Activated naive CD4-positive, alpha-beta T cell treated with anti-CD3 and anti-CD28 coated beads, Interleukin-2, amount 50 U/mL, for 16 hours (primary cell): ENCODE measurements at places on chromosomes 1 and 21.

DNA sequence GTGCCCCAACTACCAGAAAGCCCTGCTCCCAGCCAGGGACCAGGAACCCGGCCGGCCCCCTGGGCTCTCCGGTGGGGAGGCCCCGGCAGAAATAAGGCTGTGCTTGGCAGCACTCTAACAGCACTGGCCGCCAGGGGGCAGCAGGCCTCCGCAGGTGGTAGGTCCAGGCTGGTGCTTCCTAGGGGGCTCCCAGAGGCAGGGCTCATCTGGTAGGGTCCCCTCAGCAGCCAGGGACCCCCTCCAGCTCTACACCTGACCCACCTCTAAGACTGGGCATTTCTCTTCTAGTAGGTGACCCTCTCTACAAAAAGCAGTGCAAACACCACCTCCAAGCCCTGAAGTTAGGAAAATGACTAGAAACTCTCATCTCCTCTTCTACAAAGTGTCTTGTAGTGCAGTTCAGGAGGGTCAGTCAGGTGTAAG lies 85.6 kb downstream of the STUM start:
- peak; percentile 85 for DNase-seq

GRCh38 chr1:93960641-93961147 lies 51.5 kb upstream of the GCLM start:
- no peak for DNase-seq

DNA sequence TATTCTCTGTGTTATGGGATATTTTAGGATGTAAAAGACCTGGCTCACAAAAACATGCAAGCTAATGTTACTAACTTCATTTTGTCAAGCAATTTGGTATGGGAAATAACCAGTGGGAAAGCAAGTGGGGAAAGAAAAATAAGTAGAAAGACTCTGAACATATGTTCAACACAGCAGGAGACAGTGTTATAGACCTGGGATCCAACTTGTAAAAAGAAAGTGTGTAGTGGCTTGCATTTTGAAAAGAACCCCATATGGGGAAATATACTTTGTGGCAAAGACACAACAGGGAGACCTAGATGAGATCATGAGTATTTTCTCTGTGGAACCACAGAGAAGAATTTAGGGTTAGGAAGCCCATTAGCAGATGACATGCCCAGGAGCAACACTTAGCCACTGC lies 212.7 kb upstream of the NRIP1 start:
- DNase-seq: no peak

DNA sequence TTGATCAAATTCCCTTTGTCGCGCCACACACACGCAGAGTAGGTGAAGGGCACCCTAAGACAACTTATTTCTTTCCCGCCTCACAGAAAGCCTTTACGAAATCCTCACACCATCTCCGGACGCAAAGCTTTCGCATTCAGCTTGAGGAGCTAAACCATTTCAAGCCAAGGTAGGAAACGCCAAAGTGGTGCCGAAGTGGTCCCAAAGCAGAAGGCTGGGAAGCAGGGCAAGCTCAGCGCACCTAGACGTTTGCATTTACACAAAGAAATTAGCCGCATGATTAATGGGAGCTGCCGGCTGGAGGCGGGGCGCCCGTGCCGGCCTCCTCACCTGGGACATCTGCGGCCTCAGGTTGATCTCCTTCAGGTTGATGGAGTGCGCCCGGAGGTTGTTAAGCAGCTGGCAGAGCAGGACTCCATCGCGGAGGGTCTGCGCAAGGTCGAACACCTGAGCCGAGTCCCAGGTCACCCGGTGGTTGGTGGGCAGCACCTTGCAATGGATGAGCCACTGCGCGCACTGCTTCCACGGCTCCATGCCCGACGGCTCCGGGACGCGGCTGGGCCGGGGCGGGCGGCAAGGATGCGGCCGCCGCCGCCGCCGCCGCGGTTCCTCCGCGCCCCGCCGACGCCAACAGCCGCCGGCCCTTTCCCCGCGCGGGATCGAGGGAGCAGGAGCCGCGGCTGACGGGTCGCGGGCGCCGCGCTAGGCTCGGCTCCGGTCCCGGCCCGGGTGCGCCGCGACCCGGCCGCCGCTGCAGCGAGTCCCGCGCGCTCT lies 457 bp downstream of the VAV3 start:
- peak; percentile 33 for DNase-seq

- no peak for DNase-seq
Observed at GRCh38 chr1:88074661-88075060, 609.4 kb upstream of the PKN2 start.

- DNase-seq: no peak
Observed at GRCh38 chr1:237111807-237112206, 69.8 kb downstream of the RYR2 start.

DNA sequence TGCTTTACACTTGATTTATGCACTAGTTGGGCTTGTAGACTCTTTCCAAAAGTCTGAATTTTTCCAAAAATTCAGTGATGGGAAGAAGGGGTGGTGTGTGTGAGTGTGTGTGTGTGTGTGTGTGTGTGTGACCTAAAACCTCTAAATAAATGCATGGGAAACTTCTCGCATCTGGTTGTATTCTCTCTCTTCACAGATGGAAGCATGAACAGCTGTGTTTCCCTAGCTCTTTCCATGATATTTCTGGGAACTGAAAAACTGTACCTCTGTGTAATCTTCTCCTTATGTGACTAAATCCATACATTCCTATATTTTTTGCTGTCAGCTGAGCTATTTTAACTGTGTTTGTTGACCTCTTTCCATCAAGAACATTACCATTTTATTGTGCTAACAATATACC lies 26.2 kb upstream of the CYYR1 start:
- DNase-seq: no peak

- DNase-seq: no peak
Observed at GRCh38 chr1:81121306-81121705, 679.4 kb upstream of the ADGRL2 start.

DNA sequence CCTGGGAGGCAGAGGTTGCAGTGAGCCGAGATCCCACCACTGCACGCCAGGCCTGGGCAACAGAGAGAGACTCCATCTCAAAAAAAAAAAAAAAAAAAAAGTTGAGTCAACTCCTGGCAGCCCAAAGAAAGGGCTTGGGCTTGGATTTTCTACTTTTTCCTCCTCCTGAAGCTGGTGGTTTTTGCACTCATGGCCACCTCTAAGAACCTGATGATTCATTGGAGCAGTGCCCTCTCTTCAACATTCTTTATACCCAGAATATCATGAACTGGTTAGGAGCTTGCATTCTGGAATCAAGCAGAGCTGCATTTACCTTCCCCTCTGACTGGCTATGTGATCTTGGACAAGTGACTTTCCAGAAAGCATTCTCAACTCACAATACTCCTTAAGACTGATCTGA lies 3.5 kb upstream of the ACTA1 start:
- DNase-seq: no peak

DNA sequence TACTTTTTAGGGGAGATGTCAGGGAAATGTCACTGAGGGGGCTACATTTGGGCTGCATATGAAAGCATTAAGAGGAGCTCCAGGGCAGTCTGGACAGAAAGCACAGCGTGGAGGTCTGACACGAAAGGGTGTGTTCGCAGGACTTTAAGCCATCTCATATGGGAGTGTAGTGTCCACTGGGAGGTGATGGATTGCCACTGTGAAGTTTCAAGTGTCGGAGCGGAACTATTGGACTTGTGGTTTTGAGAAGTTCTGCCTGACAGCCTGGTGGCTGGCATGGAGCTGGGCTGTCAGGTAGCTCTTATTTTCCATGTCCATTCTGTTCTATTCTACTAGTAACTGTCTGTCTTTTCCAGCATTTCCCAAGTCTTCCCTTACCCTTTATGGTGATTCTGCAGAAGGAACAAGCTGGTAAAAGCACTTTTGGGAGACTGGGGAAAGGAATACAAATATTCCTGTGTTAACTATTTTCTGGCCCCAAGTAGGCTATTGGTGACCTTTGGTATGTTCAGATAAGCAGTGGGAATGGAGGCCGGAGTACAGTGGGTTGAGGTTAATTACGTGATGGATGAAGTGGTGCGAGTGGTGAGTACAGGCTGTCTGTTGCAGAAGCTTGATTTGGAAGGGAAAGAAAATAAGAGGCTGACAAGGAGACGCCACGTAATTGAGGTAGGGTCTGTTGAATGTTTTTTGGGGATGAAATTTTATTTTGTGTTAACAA lies 19.3 kb downstream of the B3GALT5 start:
- no peak for DNase-seq

- no peak for DNase-seq
Observed at GRCh38 chr1:58548371-58548770, 1.8 kb upstream of the OMA1 start.

- DNase-seq: no peak
Observed at GRCh38 chr1:18881642-18882431, 20.5 kb downstream of the ALDH4A1 start.

- DNase-seq: no peak
Observed at GRCh38 chr1:87906078-87906477, 577.4 kb downstream of the LMO4 start.

GRCh38 chr1:2983319-2983705 lies 38.0 kb upstream of the ACTRT2 start:
- DNase-seq: no peak

DNA sequence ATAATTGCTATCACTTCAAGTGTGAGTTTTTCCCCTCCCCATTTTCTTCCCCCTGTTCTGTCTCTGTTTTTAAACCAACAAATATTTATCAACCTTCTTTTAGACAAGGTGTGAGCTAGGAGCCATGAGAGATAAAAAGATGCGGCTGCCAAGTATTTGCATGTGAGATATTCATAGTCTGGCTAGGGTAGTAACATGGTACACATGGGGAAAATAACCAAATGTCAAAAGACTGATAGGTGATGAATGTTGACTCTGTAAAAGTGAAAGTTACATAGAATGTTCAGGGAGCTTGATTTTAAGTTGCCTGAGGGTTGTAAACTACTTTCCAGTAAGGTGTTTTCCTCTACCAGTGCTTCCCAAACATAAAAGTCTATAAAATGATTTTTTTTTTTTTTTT lies 25.4 kb upstream of the SRP9 start:
- no peak for DNase-seq

GRCh38 chr1:29901624-29902325 lies 665.5 kb downstream of the PTPRU start:
- no peak for DNase-seq
